Thymus (tissue), 14 donors: ENCODE measurements at places on chromosomes 12 and 14.

- H3K27me3 ChIP-seq: no peaks in the 10 kb centered on the region
- no peaks in the 10 kb centered on the region for H3K36me3 ChIP-seq
- DNase-seq: no peak
- no peaks in the 10 kb centered on the region for H3K4me1 ChIP-seq
- H3K27ac ChIP-seq: no peak overlapping the region
Observed at GRCh38 chr12:79006306-79006705, 141.7 kb downstream of the SYT1 start.

DNA sequence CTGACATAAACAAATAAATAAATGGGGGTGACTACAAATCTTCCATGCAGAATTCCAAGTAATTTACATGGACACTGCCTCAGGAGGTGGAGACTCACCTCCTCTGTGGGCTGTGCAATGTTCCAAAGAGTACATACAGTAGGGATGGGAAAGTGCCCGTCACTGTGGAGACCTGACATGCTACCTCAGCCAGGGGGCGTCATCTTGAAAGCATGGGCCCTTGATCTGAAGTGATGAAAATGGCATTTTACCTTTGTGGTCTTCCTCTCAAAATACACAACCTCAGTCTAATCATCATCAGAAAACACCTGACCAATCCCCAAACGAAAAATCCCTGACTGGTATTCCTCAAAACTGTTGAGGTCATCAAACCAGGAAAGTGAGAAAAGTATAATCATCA lies 48.4 kb downstream of the ANAPC7 start:
- peaks cover 2% of the 10 kb centered on the region for H3K4me1 ChIP-seq
- no peaks in the 10 kb centered on the region for H3K36me3 ChIP-seq
- H3K27me3 ChIP-seq: no peaks in the 10 kb centered on the region

- H3K27ac ChIP-seq: no peak overlapping the region
- no peak for DNase-seq
- H3K4me1 ChIP-seq: peaks cover 2% of the 10 kb centered on the region
- no peaks in the 10 kb centered on the region for H3K36me3 ChIP-seq
- H3K27me3 ChIP-seq: peaks cover 2% of the 10 kb centered on the region
- H3K4me3 ChIP-seq: no peak overlapping the region
Observed at GRCh38 chr12:268483-268840, 5.8 kb upstream of the SLC6A13 start.

DNA sequence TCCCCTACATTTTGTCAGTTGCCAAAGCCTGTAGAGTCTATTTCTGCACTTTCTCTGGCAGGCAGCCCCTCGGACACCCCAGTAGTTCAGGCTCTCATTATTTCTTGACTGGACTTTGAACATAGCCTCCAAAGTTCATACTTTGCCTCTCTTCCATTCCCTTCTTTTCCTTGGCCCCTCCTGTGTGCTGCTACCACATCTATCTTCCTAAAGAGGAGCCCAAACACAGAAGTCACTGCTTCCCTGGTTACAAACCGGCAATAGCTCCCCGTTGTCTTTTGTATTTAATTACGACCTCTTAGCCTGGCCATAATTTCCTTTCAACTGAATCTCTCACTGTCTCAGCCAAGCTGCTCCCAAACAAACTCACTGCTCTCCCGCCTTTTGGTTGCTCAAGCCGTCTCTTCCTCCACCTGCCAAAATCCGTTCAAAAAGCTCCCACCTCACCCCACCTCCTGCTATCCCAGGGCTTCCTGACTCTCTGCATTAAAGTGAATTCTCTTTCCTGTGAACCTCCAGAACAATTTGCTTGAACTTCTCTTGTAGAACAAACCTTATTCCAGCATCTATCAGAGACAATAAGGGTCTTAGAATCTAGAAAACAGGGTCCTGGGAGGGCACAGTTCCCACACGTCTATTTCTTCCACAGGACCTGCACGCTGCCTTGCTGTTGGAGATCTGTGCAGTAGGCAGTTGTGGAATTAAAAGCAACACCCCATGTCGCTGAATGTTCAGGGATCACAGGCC lies 46.9 kb downstream of the PRMT8 start:
- H3K36me3 ChIP-seq: no peaks in the 10 kb centered on the region
- H3K27ac ChIP-seq: no peak overlapping the region
- no peaks in the 10 kb centered on the region for H3K4me1 ChIP-seq
- no peak overlapping the region for H3K4me3 ChIP-seq

DNA sequence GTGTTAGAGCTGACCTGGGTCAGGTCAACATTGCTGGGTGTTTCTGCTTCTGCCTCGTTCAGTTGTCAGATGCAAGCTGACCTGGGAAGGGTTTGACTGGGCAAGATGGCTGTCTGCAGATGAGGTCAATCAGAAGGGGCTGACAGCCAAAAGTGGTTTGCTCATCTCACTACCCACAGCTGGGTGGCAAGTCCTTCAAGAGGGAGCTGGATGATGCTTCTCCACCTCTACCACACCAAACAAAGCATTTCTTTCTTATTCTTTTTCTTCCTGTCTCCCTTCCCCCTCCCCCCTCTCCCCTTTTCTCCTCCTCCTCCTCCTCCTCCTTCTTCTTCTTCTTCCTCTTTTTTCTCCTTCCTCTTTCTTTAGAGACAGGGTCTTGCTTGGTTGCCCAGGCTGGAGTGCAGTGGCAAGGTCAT lies 268.2 kb upstream of the PLEKHG7 start:
- H3K27ac ChIP-seq: no peak overlapping the region
- no peaks in the 10 kb centered on the region for H3K36me3 ChIP-seq
- peaks cover 6% of the 10 kb centered on the region for H3K4me1 ChIP-seq
- no peak for DNase-seq

DNA sequence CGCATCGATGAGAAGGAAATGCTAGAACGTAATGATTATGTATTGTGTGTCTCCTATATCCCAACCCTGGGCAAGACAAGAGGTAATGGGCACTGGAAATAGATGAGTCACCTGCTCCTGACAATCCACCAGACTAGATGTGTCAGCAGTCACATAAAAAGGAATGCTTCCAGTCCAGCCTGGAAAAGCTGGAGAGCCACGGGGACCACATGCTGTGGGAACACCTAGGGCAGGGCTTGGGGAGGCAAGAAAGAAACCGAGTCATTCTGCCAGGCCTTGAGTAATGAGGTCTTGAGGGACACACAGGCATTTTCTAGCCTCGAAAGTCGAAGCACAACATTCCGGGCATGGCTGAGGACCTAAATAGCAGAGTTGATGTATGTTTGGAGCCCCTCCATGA lies 716.7 kb upstream of the TMEM132C start:
- H3K27ac ChIP-seq: no peak overlapping the region
- H3K36me3 ChIP-seq: no peaks in the 10 kb centered on the region
- no peak overlapping the region for H3K4me3 ChIP-seq
- no peaks in the 10 kb centered on the region for H3K4me1 ChIP-seq

DNA sequence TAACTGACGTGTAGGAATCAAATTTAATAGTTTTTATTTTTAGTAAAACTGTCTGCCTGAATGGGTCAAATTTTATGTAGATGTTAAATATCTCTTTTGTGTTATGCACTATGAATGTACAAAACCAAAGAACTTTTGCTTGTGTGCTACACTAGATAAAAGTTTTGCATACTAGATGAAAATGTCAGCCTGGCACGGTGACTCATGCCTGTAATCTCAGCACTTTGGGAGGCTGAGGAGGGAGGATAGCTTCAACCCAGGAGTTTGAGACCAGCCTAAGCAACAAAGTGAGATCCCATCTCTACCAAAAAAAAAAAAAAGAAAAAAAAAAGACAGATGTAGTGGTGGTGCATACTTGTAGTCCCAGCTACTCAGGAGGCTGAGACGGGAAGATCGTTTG lies 11.1 kb downstream of the AEBP2 start:
- H3K27me3 ChIP-seq: no peaks in the 10 kb centered on the region
- no peak overlapping the region for H3K27ac ChIP-seq
- no peak for DNase-seq
- H3K4me1 ChIP-seq: no peaks in the 10 kb centered on the region
- peaks cover 2% of the 10 kb centered on the region for H3K36me3 ChIP-seq

- no peak overlapping the region for H3K4me3 ChIP-seq
- H3K36me3 ChIP-seq: no peaks in the 10 kb centered on the region
- peaks cover 5% of the 10 kb centered on the region for H3K4me1 ChIP-seq
- no peaks in the 10 kb centered on the region for H3K27me3 ChIP-seq
Observed at GRCh38 chr12:89016970-89017778, 335.1 kb downstream of the DUSP6 start.

- H3K27me3 ChIP-seq: no peaks in the 10 kb centered on the region
- DNase-seq: peak; percentile 89
- H3K36me3 ChIP-seq: peaks cover 47% of the 10 kb centered on the region
- peaks cover 27% of the 10 kb centered on the region for H3K4me1 ChIP-seq
Observed at GRCh38 chr14:90399541-90400444, 3.0 kb downstream of the CALM1 start.

DNA sequence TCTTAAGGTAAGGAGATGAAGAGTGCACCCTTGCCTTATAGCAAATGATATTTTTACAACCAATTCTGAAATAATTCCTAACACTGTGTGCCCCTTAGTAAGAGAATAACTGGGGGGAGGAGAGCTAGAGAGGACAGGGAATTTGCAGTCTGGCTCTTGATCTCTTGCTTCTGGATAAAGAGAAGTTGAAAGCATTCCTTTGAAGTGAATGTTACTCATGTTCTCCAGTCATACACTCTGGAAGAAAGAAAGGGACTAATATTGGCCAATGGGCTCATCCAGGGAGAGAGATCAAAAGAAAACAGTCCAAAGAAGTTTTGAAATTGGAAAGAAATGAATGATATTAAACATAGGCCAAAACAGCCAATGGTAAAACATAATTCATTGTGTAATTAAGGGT lies 25.3 kb downstream of the C12orf75 start:
- no peak for DNase-seq
- peaks cover 25% of the 10 kb centered on the region for H3K4me1 ChIP-seq
- H3K4me3 ChIP-seq: no peak overlapping the region
- H3K36me3 ChIP-seq: peaks cover 7% of the 10 kb centered on the region
- H3K27me3 ChIP-seq: no peaks in the 10 kb centered on the region
- no peak overlapping the region for H3K27ac ChIP-seq

GRCh38 chr12:2098852-2099251 lies 46.1 kb downstream of the CACNA1C start:
- no peak overlapping the region for H3K27ac ChIP-seq
- DNase-seq: no peak
- H3K27me3 ChIP-seq: no peaks in the 10 kb centered on the region
- peaks cover 14% of the 10 kb centered on the region for H3K4me1 ChIP-seq

- DNase-seq: no peak
- H3K4me3 ChIP-seq: no peak overlapping the region
- no peak overlapping the region for H3K27ac ChIP-seq
- no peaks in the 10 kb centered on the region for H3K36me3 ChIP-seq
Observed at GRCh38 chr14:45290547-45290946, 37.5 kb upstream of the MIS18BP1 start.

DNA sequence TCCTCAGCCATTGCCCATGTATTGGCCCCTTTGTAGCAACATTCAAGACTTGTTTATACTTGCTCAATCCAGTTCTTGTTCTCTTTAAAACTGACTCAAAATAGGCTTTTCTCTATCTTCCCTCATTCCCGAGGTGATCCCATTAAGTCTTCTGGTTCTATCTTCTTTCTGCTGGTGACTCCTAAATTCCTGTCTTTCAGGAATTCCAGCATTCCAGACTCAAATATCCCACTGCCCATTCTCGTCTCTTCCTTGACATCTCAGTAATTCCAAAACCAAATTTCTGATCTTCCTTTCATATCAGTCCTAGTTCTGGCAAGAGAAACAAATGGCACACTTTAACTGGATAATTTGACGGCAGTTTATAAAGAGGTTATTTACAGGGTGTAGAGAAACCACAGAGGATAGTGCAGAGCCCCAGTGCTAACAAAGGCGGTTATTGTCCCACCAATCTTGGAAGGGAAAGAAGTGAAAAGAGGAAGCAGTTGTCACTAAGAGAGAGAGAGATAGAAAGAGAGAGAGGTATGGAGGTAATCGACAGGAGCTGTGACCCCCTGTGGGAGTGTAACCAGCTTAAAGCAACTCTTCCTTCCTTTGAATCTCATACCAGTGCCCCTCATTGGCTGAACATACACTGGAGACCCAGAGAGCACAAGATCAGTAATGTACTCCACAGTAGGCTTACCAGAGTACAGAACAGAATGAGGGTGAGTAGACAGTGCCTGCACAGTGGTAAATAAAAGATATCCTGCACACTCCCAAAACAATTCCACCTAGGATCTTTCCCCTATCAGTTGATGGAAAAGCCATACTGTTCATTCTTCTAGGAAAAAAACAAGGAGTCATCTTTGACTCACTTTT lies 177.6 kb upstream of the LMNTD1 start:
- H3K4me1 ChIP-seq: no peaks in the 10 kb centered on the region
- no peak overlapping the region for H3K27ac ChIP-seq
- H3K36me3 ChIP-seq: no peaks in the 10 kb centered on the region
- H3K4me3 ChIP-seq: no peak overlapping the region

DNA sequence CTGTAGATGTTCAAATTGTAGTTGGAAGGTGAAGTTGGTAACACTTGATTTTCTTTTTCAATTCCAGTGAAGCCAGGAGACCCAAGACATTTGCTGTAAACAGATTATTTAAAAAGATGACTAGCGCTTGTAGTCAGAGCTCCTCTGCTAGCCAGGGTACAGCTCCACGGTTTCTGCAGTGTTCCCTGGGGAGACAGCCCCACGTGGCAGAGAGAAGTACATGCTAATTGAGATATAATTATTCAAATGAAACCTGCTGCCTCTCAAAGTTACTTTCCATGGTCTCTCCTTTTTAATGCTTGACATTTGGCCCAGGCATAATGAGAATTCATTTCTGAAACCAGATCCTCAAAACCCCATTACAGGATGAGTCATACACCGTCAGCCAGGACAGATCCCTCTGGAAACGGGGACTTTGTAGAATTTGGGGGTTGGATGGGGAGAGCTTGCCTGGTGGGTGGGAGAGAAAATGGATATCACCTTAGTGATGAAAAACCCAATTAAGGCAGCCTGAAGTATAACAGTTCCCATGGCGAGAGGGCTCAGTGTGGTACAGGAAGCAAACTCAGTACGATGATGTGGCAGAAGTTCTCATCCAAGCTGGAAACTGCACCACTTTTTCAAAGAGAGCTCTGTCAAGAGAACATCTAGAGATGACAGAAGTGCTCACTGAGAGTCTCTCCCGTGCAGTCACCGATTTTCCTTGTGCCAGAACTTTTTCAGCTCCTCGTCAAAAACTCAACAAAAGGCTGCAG lies 637.7 kb upstream of the TMEM132C start:
- H3K4me1 ChIP-seq: no peaks in the 10 kb centered on the region
- no peak for DNase-seq
- H3K36me3 ChIP-seq: no peaks in the 10 kb centered on the region
- no peak overlapping the region for H3K27ac ChIP-seq
- no peaks in the 10 kb centered on the region for H3K27me3 ChIP-seq

DNA sequence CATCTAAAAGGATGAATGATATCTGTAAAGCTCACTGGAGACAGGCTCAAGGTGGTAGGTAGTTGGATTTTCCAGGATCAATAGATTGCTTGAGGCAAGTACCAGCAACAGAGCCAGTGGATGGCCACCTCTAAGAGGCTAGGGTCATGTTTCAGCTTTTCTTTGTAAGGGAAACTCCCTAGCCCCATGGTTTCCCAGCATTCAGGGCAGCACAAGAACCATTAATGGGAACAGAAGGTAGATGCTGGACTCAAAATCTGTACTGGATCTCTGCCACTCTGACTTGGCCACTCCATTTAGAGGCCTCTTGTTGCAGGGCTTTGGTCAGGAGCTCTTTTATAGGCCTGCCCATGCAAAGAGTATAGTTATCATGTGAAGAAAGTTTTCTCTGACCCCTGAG lies 76.1 kb upstream of the DYRK2 start:
- no peaks in the 10 kb centered on the region for H3K27me3 ChIP-seq
- no peaks in the 10 kb centered on the region for H3K4me1 ChIP-seq
- H3K27ac ChIP-seq: no peak overlapping the region
- H3K36me3 ChIP-seq: no peaks in the 10 kb centered on the region

- DNase-seq: no peak
- no peak overlapping the region for H3K4me3 ChIP-seq
- no peak overlapping the region for H3K27ac ChIP-seq
- H3K36me3 ChIP-seq: peaks cover 2% of the 10 kb centered on the region
Observed at GRCh38 chr12:24821691-24822090, 127.2 kb downstream of the BCAT1 start.

- no peaks in the 10 kb centered on the region for H3K27me3 ChIP-seq
- no peak overlapping the region for H3K27ac ChIP-seq
- no peaks in the 10 kb centered on the region for H3K4me1 ChIP-seq
- no peak overlapping the region for H3K4me3 ChIP-seq
Observed at GRCh38 chr12:82714427-82714826, 27.7 kb downstream of the TMTC2 start.
